ENCODE measurements at places on chromosomes 2 and 18.
A peak's percentile ranks its signal among the peaks of the same experiment; 100 is the strongest.

GRCh38 chr2:18402-19271, 27.7 kb downstream of the FAM110C start:
- no peak for DNase-seq

DNA sequence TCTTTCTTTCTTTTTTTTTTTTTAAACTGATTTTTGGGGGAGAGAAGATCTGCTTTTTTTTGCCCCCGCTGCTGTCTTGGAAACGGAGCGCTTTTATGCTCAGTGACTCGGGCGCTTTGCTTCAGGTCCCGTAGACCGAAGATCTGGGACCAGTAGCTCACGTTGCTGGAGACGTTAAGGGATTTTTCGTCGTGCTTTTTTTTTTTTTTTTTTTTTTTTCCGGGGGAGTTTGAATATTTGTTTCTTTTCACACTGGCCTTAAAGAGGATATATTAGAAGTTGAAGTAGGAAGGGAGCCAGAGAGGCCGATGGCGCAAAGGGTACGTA, 587 bp downstream of the MEIS1 start:
- no peak for DNase-seq

- no peak for DNase-seq
Measured at GRCh38 chr2:120678251-120678650, 57.4 kb upstream of the GLI2 start.

GRCh38 chr2:86368161-86368824, 30.9 kb upstream of the REEP1 start:
- peak; percentile 19 for DNase-seq

DNA sequence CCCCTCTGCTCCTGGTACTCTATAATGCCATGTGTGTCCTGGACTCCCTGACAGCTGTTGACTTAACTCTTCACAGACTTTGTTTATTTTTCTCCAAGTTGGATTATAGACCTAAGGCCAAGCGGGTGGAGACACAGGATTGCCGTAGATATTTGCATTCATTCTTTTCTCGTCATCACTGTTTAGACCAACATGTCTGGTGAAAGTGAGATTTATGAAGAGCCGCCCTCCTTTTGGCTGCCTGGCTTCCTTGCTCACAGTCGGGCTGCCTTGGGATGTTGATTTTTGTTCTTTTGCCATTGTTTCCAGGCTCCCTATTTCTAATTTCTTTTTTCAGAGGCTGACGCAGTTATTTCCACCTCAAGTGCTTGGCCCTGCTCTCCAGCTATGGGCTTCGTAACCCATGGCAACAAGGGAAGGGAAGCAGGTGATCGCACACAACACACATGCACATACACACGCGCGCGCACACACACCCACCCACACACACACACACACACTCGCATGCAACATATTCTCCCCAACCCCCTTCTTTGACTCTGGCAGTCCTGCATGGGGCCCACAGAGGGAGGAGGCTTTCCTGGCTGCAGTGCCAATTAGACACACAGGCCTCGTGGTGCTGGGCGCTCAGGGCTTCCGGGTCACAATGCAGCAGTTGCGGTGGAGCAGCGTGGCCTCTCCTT, 296.5 kb downstream of the MTX2 start:
- peak; percentile 64 for DNase-seq

- no peak for DNase-seq
Measured at GRCh38 chr2:9106338-9107167, 100.1 kb upstream of the ASAP2 start.

DNA sequence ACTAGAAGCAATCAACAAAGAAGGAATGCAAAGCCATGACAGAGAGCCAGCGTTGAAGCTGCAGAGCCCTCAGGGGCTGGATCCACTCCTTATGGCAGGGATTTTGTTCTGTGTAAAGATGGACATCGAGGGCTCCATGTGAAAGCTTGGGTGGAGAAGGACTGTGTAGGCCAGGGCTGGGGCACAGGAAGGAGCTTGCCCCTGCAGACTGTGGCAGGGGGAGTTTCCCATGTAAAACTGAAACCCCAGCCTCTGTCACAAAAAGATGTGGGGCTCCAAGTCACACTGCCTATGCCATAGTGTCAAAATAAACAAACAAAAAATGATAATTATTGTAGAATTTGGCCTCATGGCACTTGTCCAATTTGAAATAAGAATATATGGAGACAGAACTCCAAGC, 408.7 kb upstream of the HS6ST1 start:
- no peak for DNase-seq

DNA sequence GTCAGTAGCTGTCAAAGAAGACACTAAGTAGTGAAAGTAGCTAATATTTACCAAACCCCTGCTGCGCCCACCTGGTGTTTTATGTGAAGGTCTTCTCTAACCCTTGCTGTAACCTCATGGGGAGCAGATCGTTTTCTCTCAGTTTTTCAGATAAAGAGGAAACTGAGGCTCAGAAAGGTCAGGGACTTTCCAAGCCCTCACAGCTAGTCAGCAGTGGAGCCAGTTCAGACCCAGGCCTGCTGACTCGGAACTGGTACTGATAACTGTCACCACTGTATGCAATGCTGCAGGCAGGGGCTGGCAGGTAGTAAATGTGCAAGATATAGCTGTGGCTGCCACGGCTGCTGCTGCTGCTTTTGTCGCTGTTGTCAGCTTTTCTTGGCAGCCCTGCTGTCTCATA, 69.1 kb downstream of the LRRFIP1 start:
- DNase-seq, result no peak

DNA sequence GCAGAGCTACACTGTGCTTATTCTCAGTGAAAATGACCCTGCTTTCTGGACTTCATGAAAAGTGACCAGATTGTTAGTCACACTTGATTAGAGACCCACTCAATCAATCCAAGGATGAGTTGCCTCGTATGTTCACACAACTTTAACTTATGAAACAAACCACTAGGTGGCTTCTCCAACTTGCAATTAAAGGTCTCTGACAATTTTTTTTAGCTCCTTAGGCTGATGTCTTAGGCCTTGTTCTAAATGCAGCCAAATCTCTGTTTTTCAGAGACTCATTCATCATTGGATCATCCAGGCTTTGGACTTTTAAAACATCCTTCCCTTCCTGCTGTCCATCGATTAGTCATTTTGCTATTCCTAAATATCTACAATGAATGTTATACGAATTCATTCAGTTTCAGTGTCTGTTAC, 63.4 kb downstream of the MREG start:
- DNase-seq, result no peak
